ENCODE measurements at places on chromosomes 7 and 10. TPM values are rescaled to one million over a fixed set of nuclear protein-coding genes. Genes with fewer than 3 reads are reported as not detected.

Gene C10orf90
- not detected for total RNA-seq

GRCh38 chr7:44307301-44307900, 18.0 kb downstream of the CAMK2B start:
- DNase-seq, result no peak
- peaks cover 8% of the 10 kb centered on the region for H3K27me3 ChIP-seq
- no peak overlapping the region for H3K4me3 ChIP-seq
- peaks cover 17% of the 10 kb centered on the region for H3K4me1 ChIP-seq

DNA sequence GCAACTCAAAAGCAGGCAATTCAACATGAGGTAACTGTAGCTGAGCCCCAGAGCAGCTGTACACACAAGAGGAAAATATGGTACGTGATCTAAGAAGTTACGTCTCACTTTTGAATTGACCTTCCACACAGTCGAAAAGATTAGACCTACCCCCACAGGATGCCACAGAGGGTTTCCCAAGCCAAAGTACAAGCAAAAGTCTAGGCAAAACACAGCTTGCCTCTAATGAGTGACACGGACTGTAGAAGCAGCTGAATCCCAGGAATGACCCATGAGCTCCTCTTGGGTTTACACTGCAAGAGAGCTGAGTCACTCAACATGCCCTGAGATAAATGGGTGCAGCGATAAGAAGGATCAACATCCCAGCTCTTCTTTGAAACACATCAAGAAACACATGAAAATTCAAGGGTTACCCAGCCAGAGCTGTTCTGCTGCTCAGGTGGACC, 9.8 kb downstream of the CREB3L2 start:
- H3K4me3 ChIP-seq, result peak overlapping the region; percentile 0
- peaks cover 4% of the 10 kb centered on the region for H3K36me3 ChIP-seq
- DNase-seq, result no peak
- H3K27me3 ChIP-seq, result no peaks in the 10 kb centered on the region

Gene OR2A12
- not detected for total RNA-seq

- no peak for DNase-seq
- peaks cover 4% of the 10 kb centered on the region for H3K27me3 ChIP-seq
- no peak overlapping the region for H3K4me3 ChIP-seq
- H3K4me1 ChIP-seq, result no peaks in the 10 kb centered on the region
- H3K36me3 ChIP-seq, result no peaks in the 10 kb centered on the region
These were observed 50.8 kb upstream of the PDZD8 start for GRCh38 chr10:117425974-117426566.

DNA sequence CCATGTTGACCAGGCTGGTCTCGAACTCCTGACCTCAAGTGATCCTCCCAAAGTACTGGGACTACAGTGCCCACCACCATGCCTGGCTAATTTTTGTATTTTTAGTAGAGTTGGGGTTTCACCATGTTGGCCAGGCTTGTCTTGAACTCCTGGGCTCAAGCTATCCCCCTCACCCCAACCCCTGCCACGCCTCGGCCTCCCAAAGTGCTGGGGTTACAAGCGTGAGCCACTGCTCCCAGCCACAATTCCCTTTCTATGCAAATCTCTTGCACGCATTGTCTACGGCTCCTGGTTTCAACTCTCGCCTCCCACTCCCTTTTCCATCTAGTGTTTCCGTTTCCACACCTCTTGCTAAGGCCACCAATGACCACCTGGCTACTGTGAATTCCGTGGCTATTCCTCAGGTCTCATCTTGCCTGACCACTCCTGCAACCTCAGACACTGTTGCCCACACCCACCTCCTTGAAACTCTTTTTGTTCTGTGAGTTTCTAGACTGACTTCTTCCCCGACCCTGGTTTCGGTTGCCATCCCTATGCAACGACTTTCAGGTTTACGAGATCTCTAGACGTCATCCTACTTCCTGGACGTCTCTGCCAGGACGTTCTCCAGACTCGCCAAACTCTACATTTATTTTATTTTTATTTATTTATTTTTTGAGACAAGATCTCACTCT, 3.4 kb downstream of the CLDN3 start:
- no peak overlapping the region for H3K4me3 ChIP-seq
- no peak overlapping the region for H3K27ac ChIP-seq
- no peaks in the 10 kb centered on the region for H3K4me1 ChIP-seq

Gene PALD1
- total RNA-seq, result 1.4 TPM

- H3K36me3 ChIP-seq, result peaks cover 17% of the 10 kb centered on the region
- H3K27me3 ChIP-seq, result no peaks in the 10 kb centered on the region
- H3K4me1 ChIP-seq, result peaks cover 33% of the 10 kb centered on the region
- H3K4me3 ChIP-seq, result peak overlapping the region; percentile 33
- H3K27ac ChIP-seq, result no peak overlapping the region
These were observed 3.2 kb upstream of the DUSP5 start for GRCh38 chr10:110494532-110494931.

Gene NKX1-2
- not detected for total RNA-seq

DNA sequence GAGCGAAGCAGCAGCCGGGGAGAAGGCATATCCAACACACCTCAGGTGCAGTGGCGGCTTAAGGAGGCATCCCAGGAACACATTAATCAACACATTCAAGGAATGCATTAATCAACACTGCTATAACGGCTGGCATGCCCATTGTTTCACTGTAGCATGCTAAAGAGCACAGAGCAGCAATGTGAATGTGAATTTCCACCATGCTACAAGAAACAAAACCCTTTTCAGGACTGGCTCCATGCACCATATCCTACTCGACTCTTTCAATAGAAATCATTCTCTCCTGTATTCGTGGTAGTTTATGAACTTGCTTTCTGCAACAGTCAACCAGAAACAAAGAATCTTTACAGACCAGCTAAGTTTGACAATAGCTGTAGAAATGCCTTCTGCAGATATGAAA, 149.0 kb downstream of the NRCAM start:
- no peak overlapping the region for H3K4me3 ChIP-seq
- no peak for DNase-seq
- H3K27ac ChIP-seq, result no peak overlapping the region
- H3K36me3 ChIP-seq, result no peaks in the 10 kb centered on the region

Gene ZKSCAN5
- total RNA-seq, result 11.5 TPM

All from natural killer cell treated with Interleukin-12 subunit alpha and Interleukin-12 subunit beta and Interleukin-15 and Interleukin-18, amount 100 ng/mL, for 72 hours (primary cell).